SHP77 (cell line): ENCODE measurements at places on chromosomes 3 and 15.

DNA sequence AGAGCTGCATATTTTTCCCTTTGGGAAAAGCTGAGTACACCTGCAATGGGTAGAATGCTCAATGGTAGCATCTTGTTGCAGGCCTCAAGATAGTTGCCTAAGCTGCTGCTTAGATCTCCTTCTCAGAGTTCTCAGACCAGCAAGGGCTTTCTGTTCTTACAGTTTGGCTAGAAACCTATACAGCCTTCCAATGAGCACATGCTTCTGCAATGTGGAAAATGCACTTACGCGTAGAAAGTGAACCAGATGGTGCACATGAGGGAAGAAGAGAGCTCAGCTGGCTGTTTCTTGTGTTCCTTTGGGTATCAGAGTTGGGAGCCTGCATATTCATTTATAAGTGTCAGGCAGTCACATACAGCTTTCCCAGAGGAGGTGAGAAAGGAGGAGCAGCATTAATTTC is 136.4 kb downstream of the B3GALNT1 start:
- no peak for DNase-seq

- DNase-seq: no peak
Measured at GRCh38 chr15:71707230-71708050, 102.9 kb upstream of the NR2E3 start.

- no peak for DNase-seq
Measured at GRCh38 chr15:91225741-91226140, 125.7 kb downstream of the SV2B start.

DNA sequence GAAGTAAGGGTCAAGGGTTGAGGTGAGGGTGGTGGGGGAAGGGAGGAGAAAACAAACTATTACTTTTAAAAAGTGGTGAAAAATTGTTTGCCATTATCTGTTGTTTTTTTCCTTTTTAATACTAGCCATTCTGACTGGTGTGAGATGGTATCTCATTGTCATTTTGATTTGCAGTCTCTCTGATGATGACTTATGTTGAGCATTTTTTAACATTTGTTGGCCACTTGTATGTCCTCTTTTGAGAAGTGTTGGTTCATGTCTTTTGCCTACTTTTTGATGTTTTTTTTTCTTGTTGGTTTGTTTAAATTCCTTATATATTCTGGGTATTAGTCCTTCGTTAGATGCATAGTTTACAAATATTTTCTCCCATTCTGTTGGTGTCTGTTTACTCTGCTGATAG is 185.9 kb upstream of the ANKRD28 start:
- DNase-seq: no peak

GRCh38 chr3:13563911-13564310 is 15.0 kb downstream of the FBLN2 start:
- DNase-seq: no peak

DNA sequence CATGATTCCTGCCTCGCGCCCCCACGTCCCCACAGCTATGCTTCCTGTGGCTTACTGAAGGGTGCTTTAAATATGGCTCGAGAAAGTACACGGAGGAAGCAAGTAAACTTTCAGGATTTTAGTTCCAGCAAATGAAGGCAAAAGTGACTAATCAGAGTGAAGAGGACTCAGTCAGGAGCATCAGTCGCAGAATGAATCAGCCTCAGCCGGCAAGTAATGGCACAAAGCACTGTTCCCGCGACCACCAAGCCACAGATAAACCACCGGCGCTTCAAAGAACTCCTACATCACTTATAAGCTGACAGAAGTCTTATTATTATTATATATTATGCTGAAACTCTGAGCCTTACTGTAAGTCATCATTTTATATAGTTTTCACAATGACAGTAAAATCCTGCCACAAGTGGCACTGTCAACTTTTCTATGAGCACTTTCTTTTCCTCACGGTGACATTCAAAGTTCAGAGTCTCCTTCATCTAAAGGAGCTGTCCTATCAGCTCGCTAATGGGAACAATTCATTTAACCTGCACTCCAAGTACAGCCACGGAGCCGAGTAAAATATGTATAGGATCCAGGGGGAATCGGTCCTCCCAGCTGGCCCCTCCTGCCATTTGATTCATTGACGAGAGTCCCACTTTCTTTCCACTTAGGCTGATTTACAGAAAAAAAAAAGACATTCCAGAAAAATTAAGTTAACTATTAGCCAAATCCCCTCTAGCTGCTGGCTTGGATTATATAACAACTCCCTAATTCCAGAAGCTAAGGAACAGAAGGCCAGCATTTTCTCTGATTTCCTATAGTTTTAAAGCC is 217.0 kb upstream of the ICE2 start:
- DNase-seq: no peak

- DNase-seq: peak; percentile 65
Measured at GRCh38 chr3:169813757-169814517, 1.2 kb upstream of the LRRC34 start.

DNA sequence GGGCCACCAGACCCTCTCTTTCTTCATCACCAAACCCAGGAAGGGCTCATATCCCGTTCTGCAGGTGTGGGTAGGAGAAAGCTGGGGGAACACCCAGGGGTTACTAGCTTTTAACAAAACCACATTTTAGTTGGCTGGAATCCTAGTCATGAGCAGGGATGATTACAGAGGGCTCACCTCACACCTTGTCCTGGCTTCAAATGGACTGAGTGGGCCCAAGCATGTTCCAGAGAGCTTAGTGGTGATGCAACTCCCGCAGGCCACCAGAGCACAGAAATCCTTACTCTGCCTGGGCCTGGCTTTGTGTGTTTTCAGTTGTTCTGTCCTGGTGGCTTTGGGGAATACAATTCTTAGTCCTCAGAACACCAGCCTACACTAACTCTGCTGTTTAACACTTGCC is 56.8 kb upstream of the RYK start:
- DNase-seq: no peak

DNA sequence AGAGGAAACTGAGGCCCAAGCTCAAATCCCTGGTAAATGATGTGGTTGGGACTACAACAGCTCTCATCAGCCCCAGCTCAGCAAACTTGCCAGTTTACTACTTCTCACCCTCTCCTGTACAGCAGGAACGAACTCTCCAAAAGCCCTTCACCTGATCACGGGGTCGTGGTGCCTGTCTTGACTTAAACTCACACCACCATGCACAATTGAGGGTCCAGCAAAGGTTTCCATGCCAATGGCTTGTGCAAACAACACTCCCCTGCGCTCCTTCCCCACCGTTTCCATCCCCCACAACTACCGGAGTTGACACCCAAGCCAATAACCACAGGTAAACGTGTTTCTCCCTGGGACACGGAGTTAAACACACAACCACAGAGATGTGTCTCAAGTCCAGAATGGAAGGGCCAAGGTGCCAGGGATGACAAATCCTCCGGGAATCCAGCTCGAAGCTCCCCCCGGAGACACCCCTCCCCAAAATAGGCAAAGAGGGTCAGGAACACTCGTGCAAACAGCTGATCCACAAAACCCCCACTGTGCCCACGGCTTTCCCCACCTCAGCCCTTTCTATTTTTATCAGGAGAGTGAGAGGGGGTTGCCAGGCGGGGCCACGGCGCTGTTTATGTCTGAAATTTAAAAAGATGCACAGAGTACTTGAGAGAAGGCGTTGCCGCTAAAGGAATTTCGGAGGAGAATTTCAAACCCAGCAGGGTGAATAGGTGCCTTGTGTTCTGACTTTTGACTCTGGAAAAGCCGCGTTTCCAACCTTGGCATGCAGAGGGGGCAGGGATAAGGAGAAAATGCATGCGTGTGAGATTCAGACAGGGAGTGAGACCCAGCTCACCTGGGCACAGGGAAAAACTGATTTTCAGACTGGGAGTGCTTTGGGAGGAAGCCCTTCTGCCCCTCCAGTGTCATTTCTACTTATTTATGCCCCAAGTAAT is 10.6 kb upstream of the ACAN start:
- DNase-seq: no peak

DNA sequence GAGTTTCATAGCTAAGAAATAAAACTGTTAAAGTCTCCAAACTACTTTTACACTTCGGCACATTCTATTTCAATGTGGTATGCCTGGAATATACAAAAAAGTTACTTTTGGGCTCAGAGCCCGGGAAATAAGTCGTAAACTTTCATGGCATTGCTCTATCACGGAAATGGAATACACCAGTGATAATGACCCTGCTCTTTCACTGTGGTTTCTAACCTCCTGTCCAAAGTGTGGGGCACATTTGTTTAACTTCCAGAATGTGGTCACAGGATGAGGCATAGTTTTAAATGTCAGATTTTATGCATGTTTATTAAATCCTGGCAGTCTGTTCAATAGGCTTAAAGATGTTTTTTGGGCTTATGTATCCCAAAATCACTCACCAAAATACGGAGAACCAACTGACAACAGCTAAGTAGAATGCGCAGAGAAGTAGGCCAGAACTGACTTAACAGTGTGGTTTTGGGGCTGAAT is 5.1 kb downstream of the CXCR6 start:
- no peak for DNase-seq

GRCh38 chr3:134061401-134061800 is 31.7 kb upstream of the SLCO2A1 start:
- no peak for DNase-seq

DNA sequence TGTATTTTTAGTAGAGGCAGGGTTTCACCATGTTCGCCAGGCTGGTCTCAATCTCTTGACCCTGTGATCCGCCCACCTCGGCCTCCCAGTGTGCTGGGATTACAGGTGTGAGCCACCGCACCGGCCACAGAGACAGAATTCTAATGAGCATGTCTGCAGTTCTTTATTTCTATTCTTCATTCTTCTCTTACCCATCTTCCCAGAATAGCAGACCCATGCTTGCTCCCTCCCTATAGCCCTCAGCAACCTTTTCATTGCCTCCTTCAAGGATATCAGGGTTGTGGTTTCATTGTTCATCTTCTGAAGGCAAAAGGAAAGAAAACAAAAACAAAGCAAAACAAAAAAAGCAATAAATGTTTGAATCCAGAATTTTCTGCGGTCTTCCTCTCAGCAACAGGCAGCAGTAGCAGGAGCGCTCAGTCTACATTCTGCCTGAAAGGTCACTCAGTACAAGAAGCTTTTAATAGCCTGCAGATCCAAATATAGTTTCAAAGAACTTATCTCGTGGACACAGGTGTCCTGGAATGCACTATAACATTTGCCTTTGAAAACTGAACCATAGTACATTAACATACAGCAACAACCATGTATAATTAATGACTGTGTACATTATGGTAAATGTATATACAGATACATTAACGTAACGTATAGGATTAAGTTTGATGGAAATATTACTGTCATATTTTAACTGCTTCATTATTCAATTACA is at the start of gene SMCO1:
Gene SMCO1 (minus strand): TSS at position 434 of the 709 bp plus-strand sequence. CDS start 137 bp downstream, at position 297.
- DNase-seq: no peak

DNA sequence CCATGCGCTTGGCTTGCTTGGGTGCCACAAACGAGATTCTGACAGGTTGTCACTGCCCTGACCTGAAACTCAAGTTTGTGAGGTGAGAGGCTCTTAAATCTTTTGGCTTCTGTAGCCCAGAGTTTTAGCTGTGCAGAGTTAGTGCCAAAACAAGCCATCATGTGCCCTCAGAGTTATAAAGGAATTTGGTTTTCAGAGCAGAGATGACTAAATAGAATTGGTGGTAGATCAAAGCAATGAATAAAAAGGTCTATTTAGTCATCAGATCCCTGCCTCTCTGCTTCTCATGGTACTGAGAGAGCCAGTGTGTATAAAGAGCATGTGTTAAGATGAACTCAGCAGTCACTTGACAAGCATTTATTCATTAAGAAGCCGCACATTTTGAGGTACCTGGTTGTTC is 207.5 kb upstream of the DPH6 start:
- DNase-seq: no peak

- no peak for DNase-seq
Measured at GRCh38 chr3:157098121-157098822, 61.7 kb downstream of the CCNL1 start.

GRCh38 chr3:191379446-191379845 is 49.1 kb upstream of the UTS2B start:
- no peak for DNase-seq

DNA sequence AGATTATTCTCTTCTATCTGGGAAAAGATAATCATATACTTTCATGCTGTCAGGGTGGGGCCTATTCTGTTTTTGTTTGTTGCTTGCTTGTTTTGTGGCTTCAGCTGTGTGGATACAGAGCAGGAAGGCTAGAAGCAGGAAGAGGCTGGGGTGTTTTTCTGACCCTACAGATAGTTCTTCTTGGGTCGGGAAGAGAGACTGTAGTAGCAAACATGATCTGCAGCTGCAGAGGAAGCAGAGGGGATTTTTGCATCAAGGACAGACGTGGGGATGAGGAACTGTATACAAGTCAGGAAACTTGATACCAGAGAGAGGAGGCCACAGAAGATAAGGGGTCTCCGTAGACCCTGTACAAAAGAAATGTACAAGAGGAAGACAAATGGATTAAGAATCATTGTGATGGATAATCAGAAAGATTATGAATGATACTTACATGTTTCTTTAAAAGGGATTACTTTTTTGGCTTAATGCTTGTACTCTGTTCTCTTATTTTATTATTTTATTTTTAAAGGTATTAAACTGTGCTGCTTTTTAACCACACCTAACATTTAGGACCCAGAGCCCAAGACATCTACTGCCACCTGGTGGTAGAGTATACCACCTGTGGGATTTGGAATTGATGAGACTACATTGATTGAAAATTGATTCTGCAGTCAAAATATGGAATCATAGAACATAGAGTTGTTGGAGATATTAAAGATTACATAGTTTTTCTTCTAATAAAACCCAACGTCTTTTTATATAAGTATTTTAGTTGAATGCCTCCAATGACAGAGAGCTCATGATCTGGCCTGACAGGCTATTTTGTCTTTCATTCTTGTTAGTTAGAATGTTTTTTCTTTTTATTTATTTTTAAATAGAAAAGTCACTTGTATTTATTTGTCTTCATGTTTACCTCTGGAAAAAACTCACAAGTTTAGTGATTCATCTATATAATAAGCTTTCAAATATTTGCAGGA is 87.3 kb upstream of the ROPN1 start:
- DNase-seq: peak; percentile 36

- DNase-seq: no peak
Measured at GRCh38 chr3:66582721-66583423, 82.0 kb upstream of the LRIG1 start.

- no peak for DNase-seq
Measured at GRCh38 chr15:95758451-95758850, 572.0 kb upstream of the NR2F2 start.

DNA sequence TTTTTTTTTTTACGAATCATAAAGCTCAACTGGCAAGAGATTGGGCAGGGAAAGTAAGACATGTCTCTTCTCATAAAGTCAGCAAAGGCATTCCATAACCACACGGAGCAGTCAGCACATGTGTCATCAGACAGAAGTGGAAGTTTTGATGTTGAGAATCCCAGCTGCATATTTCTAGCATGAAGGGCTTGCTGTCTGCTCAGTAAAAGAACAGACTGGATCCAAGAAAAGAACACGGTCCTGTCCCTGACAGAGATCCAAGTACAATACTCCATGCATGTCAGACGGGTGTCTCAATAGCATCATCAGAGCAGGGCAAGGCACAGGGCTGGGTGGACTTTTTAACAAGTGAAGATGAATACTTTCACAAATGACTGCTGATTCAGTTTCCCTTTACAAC is 38.2 kb downstream of the ABI3BP start:
- DNase-seq: no peak

DNA sequence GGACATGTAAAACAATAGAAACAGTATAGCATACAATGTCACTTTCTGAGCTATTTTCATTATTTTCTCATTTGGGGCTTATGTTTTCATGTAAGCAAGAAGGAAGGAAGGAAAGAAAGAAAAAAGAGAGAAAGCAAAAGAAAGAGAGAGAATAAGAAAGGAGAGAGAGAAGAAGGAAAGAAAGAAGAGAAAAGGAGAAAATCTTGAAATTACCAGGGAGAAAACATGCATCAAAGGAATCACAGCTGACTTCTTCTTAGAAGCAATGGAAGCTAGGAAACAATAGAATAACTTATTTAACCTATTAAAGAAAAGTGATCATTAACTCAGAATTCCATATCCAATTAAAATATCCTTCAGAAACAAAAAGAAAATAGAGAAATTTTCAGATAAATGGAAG is 471.5 kb downstream of the OCA2 start:
- DNase-seq: no peak
